ENCODE measurements at places on chromosomes 6 and 20.

GRCh38 chr6:159874435-159874834, 16.4 kb upstream of the MAS1 start:
- no peak for DNase-seq

DNA sequence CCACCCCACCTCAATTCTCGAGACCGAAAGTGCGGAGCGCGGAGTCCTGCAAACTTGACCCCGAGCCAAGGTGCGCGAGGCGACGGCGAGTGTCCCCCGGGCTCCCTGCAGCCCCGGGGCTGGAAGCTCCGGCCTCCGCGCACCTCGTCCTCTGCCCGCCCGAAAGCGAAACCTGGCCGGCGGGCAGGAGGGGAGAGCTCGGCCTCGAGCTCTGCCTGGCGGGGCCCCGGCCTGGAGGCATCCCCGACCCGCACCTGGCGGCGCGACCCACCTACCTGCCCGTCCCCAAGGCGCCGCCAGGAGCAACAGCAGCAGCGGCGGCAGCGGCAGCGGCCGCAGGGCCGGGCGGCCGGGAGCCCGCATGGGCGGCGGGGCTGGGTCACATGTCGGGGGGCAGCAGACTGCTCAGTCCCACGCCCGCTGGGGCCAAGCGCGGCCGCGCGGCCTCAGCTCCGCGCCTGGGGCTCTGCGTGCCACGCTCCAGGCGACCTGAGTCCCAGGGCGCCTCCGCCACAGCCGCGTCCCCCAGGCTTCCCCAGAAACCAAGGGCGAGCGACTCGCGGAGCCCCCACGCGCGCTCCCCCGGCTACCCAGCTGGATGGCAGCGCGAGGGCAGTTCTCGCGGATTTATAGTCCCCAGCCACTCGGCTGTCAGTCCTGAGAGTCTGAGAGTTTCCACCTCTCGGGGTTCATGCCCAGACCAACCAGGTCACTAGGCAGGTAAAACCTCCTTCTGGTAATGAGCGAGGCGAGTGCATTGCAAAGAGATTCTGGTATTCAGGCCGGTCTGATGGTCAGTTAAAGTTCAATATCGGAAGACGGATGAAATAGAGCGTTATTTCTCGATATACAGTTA, at the start of gene IL20RA:
Gene IL20RA (minus strand): TSS at position 600 of the 856 bp plus-strand sequence. CDS start 237 bp downstream, at position 363.
- DNase-seq: peak; percentile 59

- DNase-seq: peak; percentile 83
These were observed 19.0 kb downstream of the PXDC1 start for GRCh38 chr6:3732345-3733141.

DNA sequence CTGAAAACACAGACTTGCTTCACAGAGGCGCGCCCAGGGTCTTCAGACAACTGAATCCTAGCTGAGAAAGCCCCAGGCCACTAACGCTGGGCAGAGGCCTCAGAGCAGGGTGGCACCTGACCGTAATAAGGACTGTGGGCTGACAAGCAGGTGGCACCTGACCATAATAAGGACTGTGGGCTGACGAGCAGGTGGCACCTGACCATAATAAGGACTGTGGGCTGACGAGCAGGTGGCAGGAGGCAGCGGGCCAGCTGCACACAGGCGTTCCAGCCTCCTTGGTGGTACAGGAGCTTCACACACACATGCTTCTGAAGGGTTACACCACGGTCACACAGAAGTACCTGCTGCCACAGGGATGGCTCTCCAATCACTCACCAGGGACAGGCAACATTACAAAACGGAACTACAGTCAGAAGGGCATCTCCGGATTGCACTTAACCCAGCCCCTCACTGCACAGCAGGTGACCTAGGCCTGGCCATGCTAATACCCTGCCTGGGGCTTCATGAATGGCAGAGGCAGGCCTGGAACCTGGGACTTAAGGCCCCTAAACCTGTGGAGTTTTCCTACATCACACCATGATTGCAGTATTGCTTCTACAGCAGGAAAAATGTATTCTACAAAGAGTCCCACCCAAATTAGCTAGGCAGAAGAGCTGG, 50.8 kb downstream of the PSMG4 start:
- no peak for DNase-seq

DNA sequence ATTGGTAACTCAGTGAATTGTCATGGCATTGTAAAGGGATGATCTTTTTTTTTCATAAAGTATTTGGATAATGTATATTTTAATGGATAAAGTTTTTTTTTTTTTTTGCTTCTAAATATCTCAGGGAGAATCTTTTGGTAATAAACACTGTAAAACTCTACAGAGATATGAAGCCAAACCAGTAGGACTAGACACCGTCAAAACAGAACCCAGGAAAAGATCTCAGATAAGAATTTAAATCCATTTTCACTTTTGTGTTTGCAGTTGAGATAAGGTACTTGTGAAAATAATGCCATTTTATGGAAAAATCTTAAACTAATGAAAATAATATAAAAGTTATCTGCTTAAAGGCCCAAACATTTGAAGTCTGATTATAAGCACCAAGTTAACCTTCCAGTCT, 27.0 kb downstream of the FAM83B start:
- no peak for DNase-seq

GRCh38 chr6:47473791-47474346, 3.7 kb upstream of the CD2AP start:
- DNase-seq: no peak

DNA sequence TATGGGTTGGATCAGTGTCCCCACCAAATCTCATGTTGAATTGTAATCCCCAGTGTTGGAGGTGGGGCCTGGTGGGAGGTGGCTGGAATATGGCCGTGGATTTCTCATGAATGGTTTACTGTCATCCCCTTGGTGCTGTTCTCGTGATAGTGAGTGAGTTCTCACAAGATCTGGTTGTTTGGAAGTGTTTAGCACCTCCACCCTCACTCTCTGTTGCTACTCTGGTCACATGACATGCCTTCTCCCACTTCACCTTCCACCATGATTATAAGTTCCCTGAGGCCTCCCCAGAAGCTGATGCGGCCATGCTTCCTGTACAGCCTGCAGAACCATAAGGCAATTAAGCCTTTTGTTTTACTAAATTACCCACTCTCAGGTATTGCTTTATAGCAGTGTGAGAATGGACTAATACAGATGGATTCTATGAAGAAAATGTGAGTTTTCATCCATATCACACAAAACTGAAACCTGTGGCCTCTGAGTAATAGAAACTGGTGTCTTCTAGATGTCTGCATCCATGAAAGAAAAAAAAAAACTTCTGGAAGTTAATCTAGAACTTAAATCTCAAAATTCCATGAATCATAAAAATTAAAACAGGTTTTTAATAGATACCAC, 39.3 kb downstream of the MBOAT1 start:
- DNase-seq: no peak

DNA sequence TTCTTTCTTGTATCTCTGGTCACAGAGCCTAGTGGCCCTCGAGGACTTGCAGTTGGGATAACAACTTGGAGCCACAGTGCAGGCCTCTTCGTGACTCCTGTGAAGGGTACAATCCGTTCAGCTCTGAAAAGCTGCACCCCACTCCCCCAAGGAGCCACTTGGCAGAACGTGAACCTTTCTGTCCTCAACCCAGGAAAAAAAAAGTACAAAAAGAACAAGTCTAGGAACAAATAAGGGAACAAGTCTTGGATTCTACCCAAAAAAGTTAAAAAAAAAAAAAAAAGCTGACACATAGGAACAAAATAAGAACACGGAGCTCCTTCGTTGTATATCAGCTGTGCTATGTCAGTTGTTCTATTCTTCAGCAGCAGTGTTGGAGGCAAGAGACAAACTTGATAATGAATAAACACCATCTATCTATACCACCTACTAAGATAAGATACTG, 77.9 kb upstream of the TULP1 start:
- no peak for DNase-seq

DNA sequence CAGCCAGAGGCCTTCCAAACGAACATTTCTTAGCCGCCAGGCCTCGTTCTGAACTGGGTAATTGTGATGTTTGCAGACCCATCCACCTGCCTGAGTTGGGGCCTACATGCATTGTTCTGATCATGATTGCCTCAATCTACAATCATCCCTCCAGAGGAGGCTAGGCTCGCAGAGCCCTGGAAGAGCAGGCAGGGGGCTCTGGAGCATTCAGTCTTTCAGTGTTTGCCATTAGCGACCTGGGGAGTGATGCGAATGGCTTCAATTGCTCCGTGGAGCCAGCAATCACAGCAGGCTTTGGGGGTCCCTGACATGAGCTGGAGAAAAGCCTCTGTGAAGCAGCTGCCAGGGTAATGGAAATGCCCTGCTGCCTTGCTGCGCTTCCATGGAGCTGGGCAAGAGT, 22.0 kb downstream of the SNAP25 start:
- DNase-seq: no peak

DNA sequence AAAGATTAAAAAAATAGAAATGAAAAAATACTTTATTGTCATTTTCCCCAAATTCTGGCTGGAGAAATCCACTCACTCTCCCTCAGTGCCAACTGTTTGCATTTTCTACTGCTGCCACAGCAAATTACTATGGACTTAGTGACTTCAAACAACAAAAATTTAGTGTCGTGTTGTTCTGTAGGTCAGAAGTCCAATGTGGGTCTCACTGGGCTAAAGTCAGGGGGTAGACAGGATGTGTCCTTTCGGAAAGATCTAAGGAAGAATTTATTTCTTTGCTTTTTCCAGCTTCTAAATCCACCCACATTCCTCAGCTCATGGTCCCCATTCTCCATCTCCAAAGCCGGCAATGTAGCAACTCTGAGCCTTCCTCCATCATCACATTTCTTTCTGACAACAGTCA, 453.3 kb downstream of the KIF16B start:
- no peak for DNase-seq

DNA sequence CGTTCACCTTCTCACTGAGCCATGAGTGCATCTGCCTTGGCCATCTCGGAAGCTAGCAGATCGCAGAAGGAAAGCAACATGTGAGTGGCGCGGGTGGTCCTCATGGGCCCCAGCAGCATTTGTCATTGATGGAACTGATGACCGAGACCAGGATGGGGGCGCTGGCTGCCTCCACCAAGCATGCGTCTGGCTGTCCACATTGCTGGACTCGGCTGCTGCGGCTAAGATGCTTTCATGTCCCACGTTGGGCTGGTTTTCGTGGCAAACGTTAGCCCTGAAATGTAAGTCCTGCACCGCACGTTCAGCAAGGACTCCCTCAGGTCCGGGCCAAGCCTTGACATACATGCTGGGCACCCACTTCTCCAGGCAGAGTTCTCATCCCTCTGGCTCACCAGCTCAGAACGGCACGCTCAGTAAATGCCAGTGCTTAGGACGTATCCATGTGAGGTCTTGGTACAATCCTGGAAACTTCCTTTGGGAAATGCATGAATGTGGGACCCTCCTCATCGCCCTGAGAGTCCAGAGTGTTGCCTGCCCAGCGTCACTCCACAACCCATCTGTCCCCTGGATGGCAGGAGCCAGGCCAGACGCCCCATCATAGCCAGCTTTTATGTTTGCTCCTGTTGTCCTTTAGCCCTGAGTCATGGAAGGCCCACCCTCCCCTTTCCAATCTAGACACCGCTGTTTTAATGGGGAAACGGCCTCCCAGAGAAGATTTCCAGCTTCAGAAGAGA, 8.4 kb downstream of the SLCO4A1 start:
- DNase-seq: no peak

DNA sequence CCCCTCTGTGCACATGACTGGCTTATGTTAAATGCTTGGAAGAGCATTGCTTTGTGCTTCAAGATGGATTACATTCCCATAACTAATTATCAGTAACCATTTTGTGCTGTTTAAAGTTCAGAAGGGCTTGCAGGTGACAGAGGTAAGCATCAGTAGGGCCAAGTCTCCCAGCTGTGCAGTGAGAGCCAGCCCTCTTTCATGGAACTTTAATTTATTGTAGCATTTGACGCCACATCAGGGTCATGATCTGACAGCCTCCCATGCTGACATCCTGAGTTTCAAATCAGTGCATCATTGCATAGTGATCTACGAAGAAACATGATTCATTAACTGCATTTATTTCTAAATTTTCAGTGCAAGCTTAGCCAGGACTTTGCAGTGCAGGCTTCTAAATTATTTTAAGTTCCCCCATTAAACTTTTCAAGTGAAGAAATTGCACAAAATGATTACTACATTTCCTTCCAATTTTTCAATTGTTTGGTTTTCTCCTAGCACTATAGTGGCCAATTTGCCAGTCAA, 380.9 kb downstream of the UTRN start:
- no peak for DNase-seq

DNA sequence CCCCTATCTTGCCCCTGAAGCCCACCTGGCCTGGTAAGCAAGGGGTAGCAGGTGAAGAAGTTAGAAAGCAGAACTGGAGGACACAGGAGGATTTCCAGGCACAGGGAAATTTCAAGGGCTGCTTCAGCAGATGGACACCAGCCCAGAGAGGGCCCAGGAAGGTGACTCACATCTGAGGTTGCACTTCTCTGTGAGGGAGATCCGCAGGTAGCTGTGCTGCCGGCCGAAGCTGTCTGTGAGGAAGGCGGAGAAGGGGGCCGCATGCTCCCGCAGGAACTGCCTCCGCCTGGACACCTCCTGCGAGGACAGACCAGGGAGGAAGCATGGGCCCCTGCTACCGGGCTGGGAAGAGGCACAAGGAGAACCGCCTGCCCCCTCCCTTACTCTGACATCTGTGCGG, 7.1 kb downstream of the MOCS1 start:
- DNase-seq: no peak

DNA sequence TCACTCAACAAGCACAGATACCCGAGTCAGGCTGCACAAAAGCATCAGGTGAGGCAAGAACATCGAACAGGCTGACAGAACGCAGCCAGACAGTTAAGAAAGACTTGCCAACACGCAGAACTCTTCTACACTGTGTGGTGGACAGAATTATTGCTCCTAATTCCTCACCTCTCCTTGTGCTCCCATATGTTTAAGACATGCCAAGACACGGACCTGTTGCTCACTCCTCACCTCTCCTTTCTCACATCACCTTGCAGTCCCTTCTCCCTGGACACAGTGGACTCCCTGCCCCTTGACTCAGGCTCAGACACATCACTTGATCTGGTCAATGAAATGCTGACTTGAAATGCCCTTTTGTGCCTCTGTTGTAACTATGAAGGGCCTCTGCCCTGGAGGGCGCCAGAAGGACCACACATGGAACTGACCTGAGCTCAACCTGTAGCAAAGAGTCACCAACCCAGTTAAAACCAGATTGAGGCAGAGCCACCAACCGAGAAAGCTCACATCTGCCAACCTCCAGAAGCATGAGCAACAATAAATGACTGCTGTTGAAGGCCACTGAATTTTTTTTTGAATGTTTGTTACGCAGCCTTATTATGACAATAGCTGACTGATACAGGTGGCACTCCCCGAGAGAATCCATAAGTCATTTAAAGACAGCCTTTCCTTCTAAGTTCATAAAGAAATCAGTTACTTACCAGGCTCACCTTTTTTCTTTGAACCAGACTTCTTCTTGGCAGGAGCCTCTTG, 24.0 kb downstream of the RRBP1 start:
- no peak for DNase-seq

- DNase-seq: no peak
These were observed 87.5 kb downstream of the ANKRD60 start for GRCh38 chr20:58140787-58141425.

DNA sequence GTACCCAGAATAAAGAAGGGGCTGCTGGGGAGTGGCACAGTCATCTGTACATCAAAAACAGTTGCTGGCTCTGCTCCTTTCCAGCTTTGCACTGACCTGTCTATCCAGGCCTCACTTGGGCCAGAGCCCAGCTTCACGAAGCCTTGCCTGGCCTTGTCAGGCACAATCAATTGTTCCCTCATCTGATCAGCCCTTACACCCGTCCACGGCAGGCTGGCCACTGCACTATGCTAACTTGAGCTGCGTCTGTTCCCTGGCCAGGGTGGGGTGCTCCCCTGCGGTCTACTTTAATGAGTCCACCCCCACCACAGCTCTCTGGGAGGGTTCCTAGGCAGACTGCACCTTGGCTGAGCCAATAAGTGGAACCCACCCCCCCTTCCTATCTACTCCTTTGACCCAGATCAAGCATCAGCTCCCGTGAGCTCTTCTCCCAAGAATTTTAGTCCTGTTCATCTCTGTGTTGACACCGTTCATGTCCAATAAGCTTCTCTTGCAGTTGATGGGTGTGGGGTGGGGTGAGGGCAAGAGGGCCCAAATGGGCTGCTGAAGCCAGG, 74.3 kb upstream of the MLN start:
- DNase-seq: no peak
